ENCODE measurements at places on chromosomes 3 and 15.

GRCh38 chr3:59567661-59568060 lies 517.8 kb upstream of the CFAP20DC start:
- no peak for DNase-seq

- DNase-seq = no peak
Observed at GRCh38 chr3:14480207-14481017, 59.7 kb downstream of the GRIP2 start.

GRCh38 chr15:69194025-69194827 lies 33.8 kb downstream of the GLCE start:
- DNase-seq = no peak

GRCh38 chr15:29698030-29698701 lies 124.1 kb downstream of the TJP1 start:
- DNase-seq = peak; percentile 49

- DNase-seq = no peak
Observed at GRCh38 chr3:9276761-9277370, 27.4 kb upstream of the SRGAP3 start.

- DNase-seq = peak; percentile 29
Observed at GRCh38 chr15:65189102-65189740, 4.1 kb upstream of the CLPX start.

GRCh38 chr3:190911382-190911781 lies 48.9 kb upstream of the GMNC start:
- no peak for DNase-seq

DNA sequence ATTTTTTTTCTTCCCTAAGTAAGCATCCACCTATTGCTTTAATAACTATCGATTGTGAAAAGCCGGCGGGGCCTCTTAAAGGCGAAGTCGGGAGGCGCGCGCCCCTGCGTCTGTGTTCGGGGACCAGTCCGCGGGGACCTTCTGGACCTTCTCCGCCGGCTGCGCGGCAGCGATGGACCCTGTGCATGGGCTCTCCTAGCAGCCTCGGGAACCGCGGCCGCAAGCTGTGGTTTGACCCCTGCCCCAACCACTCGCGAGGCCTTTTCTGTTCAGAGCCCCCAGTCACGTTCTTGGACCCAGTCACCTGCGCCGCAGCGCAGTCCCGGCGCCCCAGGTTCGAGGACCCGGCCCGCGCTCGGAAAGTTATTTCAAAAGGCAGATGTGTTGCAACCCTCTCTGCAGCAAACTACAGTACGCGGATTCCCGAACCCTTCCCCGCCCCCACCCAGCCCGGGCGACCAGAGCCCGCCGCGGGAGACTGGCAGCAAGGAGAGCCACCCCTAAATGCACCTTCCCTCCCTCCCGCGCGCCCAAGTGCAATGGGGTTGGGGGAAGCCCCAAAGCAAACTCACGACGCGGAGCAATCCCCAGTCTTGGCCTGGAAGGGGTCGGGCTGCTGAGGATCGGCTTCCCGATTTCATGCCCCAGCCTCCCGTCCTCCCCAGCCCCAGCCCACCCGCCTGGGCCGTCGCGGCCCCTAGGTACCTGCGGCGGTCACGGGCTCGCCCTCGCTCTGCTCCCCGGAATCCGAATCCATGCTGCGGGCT lies 684 bp downstream of the TNFAIP8L3 start:
- DNase-seq = peak; percentile 15
